ENCODE measurements at places on chromosomes 1 and 21.

GRCh38 chr1:174068000-174068399 lies 45.8 kb upstream of the RC3H1 start:
- no peak for DNase-seq

DNA sequence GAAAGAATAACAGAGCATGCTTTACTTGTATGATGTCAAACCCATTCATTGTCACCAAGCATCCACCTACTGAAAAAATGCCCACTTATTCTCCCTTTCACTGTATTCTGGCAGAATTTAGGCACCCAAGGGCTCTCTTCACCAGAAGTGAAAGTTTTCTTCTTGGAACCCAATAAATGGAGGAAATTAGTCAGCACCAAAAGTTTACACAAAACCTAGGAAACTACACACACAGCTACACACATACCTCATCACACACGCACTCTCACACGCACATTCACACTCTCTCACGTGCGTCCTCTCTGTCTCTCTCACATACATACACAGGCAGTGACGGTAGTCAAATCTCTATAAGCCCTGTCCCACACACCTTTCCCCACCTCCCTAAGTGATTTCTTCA lies 37.6 kb downstream of the MCOLN2 start:
- DNase-seq, result no peak

DNA sequence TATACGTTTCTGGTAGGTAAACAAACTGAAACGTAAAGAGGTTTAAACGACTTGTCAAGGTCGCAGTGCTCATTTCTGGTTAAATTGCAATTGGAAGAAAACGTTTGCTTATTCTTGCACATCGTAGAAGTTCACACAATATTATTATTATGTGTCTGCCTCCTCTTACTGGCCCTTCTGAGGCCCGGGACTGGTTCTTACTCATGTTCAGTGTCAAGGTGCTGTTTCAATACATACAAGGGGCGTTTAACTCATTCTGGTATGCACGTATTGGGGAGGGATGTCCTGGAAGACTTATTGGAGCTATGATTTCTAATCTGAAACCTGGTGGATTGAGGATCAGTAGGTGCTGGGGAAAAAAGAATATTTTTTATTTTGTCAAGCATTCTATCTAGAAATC lies 932 bp downstream of the RPF1 start:
- peak; percentile 6 for DNase-seq

DNA sequence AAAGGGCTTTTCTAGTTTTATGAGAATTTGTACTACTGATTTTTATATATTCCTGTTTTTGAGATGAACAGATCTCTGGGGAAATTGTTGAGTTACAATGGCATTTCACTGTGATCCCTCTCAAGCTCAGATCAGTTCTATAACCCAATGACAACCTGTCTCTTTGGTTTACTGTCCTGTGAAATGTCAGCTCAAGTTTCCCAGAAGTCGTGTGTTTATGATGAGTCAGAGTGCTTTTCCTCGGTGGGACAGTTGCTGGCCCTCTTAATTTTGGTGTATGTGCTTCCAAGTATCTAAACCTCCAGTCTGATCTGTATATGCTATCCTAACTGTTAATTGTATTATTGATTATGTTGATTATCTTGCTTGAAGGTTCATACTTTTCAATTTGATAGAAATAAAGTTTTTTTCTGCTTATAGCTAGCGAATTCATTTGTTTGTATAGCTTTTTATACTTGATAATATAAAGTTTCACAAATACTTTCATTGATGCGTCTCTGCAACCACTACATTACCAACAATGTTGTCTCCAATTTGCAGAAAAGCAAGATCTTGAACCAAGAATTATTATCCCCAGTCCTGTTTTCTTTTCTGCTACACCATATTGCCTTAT lies 77.5 kb upstream of the DNAJC6 start:
- DNase-seq, result no peak

DNA sequence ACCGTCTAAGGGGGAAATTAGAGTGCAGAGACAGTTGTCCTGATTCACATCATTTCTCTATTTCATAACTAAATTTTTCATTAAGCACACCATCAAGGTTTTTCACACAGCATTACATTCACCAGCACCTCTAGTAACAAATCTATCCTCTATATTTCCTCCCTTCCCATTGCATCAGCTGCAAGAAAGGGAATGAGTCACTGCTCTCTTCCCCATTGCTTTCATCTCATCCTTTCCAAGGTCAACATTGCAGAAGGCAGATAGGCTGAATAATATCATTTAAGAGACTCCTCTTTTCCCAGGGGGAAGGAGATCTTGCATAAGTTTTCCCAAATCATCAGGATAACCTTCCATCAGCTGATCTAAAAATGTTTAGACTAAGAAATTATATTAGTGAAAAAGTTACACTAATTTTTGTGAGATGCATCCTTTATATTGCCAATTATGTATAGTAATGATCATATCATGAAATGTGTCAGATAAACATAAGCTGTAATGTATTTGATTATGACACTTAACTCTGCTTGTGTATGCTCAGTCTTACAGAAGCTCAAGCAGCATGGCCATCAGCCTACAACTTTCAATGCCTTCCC lies 4.3 kb downstream of the INTS7 start:
- DNase-seq, result peak; percentile 96

GRCh38 chr1:172376431-172376830 lies 44.1 kb upstream of the C1orf105 start:
- no peak for DNase-seq

- DNase-seq, result no peak
Measured at GRCh38 chr1:1307261-1307922, 338 bp downstream of the ACAP3 start.

- peak; percentile 18 for DNase-seq
Measured at GRCh38 chr1:245322673-245323072, 167.9 kb downstream of the KIF26B start.

- no peak for DNase-seq
Measured at GRCh38 chr1:50920409-50920808, 39.7 kb downstream of the FAF1 start.
